ENCODE measurements at places on chromosomes 16 and 17.

DNA sequence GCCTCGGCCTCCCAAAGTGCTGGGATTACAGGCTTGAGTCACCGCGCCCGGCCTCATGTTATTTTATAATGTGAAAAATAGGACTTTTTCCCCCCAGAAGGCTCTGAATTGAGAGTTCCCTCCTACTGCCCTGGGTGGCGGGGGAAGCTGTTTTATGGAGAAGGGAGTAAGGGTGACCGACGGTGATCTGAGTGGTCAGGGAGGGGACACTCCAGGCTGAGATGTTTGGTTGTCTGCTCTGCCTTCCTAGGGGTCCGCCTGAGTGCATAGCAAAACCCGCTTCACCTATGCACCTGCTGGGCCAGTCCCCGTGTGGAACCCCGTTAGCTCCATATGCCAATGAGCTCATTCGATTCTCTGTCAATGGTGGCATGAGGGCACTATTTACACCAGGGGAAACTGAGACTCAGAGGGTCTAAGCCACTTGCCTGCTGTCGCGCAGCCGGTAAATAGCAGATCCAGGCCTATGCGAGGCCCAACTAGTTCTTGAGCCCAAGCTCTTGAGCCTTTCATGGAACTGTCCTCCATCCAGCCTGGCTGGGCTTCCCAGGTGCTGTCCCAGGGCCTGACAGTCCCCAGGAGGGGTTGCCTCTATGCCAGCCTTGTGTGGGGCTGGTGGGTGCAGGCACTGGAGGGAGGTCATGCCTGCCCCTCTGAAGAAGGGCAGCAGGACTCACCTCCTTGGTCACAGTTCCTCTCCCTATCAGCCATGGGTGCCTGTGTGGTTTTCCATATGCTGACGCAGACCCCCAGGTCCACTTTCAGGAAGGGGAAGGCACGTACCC is 1.7 kb upstream of the GJD3 start:
- no peak for DNase-seq

DNA sequence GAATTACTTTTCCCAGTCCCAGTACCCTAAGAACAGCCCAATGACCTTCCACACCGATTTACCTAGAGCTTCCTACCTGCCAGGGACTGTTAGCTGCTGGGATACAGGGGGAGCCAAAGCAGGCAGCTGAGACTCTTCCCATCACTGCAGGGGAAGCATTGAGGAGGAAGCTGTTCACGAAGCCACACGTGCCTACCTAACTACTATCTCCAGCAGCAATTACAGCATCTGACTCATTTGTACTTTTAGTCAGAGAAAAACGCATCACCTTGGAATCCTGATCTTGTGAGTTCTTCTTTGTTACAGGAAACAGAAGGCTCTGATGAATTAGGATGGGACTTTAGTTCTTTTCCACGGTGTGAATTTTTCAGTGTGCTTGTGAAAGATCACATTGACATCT is 113.7 kb upstream of the DHX40 start:
- no peak for DNase-seq

- peak; percentile 93 for DNase-seq
Measured at GRCh38 chr17:42918902-42919521, 18.4 kb downstream of the G6PC1 start.

- no peak for DNase-seq
Measured at GRCh38 chr17:65346166-65346565, 209.0 kb downstream of the RGS9 start.

DNA sequence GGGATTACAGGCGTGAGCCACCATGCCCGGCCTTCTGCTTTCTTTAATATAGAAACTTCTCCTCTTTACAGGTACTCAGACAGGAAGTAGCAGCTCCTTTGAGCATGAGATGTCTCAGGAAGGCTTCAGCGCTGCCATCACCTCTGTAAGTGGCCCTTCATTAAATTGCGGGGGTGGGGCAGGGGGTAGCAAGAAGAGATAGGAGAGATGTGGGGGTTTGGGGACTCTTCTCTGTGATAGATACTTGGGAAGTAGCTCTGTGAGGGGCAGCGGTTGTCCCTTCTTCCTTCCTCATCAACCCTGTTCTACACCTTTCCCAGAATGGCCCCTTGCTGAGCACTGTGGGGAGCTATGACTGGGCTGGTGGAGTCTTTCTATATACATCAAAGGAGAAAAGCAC is 16.8 kb downstream of the ITGAM start:
- no peak for DNase-seq

DNA sequence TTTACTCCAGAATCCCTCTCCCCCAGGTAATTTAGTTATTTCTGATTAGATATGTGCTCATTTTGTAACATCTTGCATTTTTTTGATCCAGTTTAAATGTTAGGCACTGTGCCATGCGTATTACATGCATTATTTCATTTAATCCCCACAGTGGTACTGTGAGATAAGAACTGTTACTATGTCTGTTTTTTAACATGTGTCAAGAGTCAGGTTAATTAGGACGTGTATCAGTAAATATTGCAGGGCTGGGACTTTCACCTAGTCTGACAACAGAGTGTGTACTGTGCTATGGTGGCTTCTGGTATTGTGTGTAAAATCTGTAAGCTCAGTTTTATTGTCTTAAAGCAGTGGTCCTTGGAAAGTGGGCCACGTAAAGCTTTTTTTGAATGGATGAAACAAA is 10.6 kb downstream of the RSPRY1 start:
- DNase-seq, result no peak

GRCh38 chr16:19001788-19002187 is 18.1 kb downstream of the TMC7 start:
- DNase-seq, result no peak

DNA sequence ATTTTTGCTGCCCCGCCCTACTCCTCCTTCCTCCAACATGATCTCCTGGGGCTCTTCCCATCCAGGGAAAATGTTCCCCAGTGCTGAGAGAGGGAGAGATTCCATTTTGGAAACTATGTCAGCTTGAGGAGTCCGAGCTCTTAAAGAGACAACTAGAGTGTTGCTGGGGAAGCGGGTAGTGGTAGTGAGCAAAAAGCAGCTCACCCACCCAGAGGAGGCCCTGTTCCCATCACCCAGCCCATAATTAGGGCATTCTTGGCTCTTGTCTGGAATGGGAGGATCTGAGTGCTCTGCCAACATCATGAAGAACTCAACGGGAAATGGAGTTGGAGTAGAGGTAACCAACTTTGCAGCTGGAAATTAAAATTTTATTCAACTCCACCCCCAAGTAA is 9.1 kb upstream of the MSL1 start:
- DNase-seq, result no peak

- no peak for DNase-seq
Measured at GRCh38 chr17:66711401-66711800, 123.5 kb upstream of the CACNG5 start.

- no peak for DNase-seq
Measured at GRCh38 chr16:22397464-22397863, 23.0 kb upstream of the CDR2 start.

GRCh38 chr17:81865733-81866439 is 5.3 kb downstream of the ARHGDIA start:
- no peak for DNase-seq

DNA sequence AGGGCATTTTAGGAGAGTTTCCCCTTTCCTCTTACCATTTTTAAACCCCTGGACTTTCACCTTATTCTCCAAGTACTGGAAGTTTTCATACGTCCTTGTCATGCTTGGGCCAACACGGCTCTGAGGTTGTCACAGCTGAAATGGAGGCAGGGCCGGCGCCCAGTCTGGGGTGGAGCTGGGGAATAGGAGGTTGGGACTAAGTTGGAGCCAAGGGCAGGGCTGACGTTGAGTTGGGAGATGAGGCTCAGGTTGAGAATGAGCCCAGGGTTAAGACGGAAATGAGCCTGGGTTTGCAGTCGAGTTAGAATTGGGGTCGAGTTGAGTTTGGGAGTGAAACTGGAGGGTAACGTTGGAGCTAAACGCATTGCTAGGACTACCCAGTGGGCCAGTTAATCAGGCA is 1.3 kb downstream of the CLEC10A start:
- no peak for DNase-seq

- DNase-seq, result no peak
Measured at GRCh38 chr17:49229805-49230600, 584 bp downstream of the PHOSPHO1 start.

- no peak for DNase-seq
Measured at GRCh38 chr17:45768000-45768399, 16.1 kb upstream of the CRHR1 start.

GRCh38 chr16:52141871-52142270 is 405.1 kb downstream of the TOX3 start:
- DNase-seq, result no peak

DNA sequence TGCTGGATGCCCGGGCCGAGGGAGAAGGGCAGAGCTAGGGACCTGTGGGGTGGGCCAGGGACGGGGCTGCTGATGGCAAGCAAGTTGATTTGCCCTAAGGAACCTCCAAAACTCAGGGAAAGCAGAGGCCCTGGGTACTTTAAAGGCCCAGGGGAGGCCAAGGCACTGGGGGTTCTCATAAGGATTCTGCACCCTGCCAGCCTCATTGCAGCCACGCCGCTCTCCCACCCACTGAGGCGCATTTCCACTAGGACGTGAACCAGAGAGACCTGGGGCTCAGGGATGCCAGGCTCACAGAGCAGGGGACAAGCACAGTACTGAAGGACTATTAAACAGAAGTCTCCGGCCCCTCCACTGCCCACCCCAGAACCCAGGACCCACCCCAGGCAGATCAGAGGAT is 39.4 kb upstream of the RBFOX3 start:
- DNase-seq, result no peak

DNA sequence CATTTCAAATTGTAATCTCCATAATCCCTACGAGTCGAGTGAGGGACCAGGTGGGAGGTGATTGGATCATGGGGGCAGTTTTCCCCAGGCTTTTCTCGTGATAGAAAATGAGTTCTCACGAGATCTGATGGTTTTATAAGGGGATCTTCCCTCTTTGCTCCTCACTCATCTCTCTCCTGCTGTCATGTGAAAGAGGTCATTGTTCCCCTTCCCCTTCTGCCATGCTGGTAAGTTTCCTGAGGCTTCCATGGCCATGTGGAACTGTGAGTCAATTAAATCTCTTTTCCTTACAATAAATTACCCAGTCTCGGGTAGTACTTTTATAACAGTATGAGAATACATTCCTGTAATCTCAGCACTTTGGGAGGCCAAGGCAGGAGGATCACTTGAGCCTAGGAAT is 76.7 kb upstream of the MARCHF10 start:
- no peak for DNase-seq

GRCh38 chr16:54286090-54286365 is 559 bp downstream of the IRX3 start:
- no peak for DNase-seq

DNA sequence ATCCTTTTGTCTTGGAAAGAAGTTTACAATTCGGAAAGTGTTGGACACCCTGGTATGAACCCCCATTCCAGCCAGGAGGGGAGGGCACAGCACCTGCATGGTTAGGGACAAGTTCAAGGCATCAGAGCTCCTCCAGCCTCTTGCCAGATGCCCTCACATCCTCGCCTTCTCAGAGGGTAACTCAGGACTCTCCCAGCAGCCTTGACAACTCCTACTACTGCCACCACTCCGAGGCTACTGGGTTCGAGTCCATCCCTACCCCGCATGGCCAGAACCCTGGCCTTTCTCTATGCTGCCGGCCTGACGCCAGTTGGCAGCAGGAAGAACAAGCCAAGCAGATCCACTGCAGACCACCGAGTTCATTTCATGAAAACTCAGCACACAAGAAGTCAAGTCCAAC is 34.1 kb downstream of the AXIN2 start:
- DNase-seq, result no peak

GRCh38 chr17:81271226-81271625 is 23.9 kb downstream of the SLC38A10 start:
- DNase-seq, result no peak

GRCh38 chr17:8087075-8087951 is at the start of gene ALOX12B:
TSS of gene ALOX12B (minus strand) at chr17:8087716. CDS start at chr17:8087442, 274 bp downstream.
- no peak for DNase-seq

DNA sequence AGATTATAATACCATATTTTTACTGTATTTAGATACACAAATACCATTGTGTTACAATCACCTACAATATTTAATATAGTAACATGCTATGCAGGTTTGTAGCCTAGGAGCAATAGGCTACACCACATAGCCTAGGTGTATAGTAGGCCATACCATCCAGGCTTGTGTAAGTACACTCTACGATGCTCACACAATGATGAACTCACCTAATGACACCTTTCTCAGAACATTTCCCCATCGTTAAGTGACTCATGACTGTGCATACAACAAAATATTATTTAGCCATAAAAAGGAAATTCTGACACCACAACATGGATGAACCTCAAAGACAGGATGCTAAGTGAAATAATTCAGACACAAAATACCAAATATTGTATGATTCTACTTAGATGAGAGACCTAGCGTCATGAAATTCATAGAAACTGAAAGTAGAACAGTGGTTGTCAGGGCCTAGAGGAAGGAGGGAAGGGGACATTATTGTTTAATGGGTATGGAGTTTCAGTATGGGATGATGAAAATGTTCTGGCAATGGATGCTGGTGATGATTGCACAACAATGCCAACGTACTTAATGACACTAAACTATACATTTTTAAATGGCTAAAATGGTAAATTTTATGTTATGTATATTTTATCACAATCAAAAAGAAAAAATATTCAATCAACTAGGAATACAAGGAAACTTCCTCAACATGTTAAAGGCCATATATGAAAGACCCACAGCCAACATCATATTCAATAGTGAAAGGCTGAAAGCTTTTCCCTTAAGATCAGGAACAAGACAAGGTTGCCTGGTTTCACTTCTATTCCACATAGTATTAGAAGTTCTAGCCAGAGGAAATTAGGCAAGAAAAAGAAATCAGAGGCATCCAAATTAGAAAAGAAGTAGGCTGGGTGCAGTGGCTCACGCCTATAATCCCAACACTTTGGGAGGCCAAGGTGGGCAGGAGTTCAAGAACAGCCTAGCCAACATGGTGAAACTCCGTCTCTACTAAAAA is 5.9 kb upstream of the C16orf87 start:
- DNase-seq, result no peak

GRCh38 chr16:69397821-69398521 is 12.2 kb upstream of the TERF2 start:
- no peak for DNase-seq

DNA sequence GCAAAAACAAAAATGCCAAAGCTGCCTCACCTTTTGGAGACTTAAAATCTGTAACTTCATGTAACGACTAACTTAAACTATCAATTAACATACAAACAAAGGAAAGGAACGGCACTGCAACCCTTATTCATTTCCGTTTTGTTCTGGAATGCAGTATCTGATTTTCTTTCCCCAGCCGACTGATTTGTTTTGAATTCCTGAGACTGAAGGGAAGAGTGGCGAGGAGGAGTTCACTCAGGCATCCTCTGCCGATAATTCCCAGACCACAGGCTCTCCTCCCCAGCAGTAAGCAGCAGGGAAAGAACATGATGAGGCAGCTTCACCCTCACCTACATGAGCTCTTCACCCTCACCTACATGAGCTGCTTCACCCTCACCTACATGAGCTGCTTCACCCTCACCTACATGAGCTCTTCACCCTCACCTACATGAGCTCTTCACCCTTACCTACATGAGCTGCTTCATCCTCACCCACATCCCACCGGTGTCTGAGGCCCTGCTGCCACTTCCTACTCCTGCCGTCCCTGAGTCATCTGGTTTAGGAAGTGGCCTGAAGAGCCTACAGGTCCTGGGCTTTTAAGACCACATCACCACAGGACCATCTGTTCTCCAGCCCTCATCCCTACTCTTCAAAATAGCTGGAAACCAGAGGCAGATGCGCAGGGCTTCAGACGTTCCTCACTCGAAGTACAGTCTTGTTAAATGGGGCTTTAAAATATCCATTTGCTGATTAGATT is 168.0 kb upstream of the RPH3AL start:
- no peak for DNase-seq
